ENCODE measurements at places on chromosomes 2 and 18.

GRCh38 chr18:13279181-13280069, 60.9 kb downstream of the LDLRAD4 start:
- peak; percentile 62 for DNase-seq

- no peak for DNase-seq
These were observed 233.4 kb downstream of the SOCS6 start for GRCh38 chr18:70522183-70522680.

DNA sequence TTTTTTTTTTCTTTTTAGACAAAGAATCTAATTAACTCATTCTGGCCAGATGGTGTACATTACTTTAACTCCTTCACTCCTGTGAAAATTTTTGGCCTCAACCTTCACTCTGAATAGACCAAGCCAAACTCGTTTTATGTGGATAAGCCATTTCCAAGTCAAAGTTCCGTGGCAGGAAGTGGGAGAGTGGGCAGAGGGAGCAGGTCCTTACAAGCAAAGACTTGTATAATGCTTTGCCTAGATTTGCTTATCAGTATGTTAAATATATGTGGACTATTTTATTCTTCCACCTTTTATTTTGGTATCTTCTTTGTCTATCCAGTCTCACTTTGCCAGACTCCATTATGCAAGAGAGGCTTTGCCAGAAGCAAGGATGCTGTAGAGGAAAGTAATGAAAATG, 178.1 kb upstream of the TNP1 start:
- no peak for DNase-seq

- DNase-seq: no peak
These were observed 599.1 kb downstream of the NYAP2 start for GRCh38 chr2:225998653-225999052.

GRCh38 chr2:13686262-13686661, 946.3 kb upstream of the LRATD1 start:
- no peak for DNase-seq

- DNase-seq: peak; percentile 13
These were observed 38.2 kb upstream of the PPM1B start for GRCh38 chr2:44130441-44130840.

DNA sequence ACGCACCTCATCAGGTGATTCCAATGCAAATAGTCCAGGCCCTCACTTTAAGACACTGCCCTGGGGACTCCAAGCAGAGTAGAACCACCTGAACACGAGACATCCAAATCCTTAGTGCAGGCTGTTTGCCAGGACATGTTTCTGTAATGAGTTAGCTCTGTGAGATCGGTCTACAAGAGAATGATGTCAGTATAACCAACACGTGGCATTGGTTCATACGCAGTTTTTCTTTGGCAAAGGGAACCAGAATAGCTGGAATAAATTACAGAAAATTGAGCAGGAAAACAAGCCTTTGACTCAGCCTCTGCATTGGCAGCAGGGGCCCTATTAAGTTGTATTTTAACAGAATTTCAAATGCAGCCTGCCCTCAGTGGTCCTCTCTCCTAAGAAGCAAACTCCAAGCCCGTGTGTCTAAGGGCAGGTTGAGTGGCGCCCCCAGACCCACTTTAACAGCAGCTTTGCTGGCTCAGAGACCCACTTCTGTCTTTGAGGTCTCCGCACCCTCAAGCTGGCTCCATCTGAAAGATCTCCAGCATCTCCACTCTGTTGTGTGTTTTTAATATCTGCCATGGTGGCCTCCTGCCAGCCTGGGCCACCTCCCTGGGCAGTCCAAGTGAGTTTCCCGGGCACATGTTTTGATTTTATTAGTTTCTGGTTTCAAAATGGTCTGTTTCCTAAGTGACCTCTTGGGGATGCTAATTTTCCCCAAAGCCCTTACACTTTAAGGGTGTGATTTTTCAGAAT, 61.3 kb downstream of the ALPK2 start:
- no peak for DNase-seq

DNA sequence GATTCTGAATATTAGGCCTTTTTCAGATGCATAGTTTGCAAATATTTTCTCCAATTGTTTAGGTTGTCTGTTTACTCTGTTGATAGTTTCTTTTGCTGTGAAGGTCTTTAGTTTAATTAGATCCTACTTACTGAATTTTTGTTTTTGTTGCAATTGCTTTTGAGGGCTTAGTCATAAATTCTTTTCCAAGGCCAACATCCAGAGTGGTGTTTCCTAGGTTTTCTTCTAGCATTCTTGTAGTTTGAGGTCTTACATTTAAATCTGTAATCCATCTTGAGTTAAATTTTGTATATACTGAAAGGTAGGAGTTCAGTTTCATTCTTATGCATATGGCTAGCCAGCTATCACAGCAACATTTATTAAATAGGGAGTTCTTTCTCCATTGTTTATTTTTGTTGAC, 404.8 kb downstream of the LNPK start:
- DNase-seq: no peak

DNA sequence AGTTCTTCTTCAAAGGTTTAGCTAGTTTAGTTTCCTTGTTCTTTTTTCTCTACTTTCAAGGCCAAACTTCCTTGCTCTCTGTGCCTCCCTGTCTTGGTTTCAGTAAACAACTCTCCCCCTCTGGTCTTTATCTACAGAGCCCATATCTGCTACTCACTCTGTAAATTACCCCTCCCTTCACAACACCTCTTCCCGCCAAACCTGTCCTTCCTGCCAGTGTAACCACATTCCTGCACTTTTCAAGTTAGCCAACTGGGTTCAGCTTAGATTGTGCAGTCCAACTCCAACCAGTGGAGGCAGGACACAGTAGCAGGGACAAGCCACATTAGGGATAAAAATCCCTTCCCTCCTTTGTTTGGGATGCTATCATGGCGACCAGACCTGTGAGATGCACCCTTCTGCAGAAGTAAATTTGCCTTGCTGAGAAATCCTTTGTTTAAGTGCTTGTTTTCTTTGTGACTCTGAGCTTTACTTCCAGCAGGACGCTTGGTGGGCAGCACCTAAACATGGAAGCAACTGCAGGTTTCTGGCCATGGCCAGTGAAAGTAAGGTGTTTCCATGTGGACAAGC, 706.0 kb downstream of the KCNJ3 start:
- no peak for DNase-seq

DNA sequence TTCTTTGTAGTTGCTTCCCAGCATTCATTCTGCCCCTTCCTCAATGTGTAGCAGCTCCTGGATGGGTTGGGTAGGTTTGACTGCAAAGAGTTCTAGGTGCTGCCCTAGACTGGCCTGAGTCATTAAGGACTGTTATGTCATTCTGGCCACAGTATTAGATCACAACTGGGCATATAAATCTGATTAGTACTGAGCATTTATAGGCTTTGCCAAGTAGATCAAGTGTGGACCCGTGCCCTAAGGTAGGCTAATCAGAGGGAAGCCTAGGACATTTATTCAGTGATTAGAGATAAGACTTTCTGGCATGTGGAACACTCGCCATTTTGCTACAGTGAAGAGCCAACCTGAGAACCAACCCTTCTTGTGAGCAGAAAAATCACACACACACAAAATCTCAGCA, 2.7 kb downstream of the KATNAL2 start:
- DNase-seq: no peak

GRCh38 chr18:5297597-5297996, 2.1 kb upstream of the ZBTB14 start:
- peak; percentile 48 for DNase-seq

GRCh38 chr2:171402906-171403580, 30.7 kb downstream of the METTL8 start:
- DNase-seq: no peak

DNA sequence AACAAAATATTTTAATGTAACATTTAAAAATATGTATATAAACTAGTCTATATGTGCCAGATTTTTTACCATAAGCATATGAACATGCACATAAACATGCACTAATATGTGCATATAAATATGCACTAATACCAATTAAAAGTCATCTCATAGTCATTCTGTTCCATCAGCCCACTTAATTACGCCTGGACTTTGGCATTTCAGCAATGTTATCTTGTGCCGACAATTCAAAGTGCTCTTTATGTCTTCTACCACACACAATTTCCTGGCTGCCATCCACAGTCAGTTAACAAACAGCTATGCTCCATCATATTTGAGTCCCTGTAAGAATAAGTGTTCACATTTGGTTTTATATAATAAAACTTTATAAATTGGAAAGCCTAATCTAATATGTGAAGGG, 92.6 kb upstream of the TSPYL6 start:
- DNase-seq: peak; percentile 27

Measured in Ammon's horn (tissue), 1 donor.